T-helper 17 cell (primary cell): ENCODE measurements at places on chromosomes 5 and 9. TPM values are rescaled to one million over a fixed set of nuclear protein-coding genes. Genes with fewer than 3 reads are reported as not detected.

DNA sequence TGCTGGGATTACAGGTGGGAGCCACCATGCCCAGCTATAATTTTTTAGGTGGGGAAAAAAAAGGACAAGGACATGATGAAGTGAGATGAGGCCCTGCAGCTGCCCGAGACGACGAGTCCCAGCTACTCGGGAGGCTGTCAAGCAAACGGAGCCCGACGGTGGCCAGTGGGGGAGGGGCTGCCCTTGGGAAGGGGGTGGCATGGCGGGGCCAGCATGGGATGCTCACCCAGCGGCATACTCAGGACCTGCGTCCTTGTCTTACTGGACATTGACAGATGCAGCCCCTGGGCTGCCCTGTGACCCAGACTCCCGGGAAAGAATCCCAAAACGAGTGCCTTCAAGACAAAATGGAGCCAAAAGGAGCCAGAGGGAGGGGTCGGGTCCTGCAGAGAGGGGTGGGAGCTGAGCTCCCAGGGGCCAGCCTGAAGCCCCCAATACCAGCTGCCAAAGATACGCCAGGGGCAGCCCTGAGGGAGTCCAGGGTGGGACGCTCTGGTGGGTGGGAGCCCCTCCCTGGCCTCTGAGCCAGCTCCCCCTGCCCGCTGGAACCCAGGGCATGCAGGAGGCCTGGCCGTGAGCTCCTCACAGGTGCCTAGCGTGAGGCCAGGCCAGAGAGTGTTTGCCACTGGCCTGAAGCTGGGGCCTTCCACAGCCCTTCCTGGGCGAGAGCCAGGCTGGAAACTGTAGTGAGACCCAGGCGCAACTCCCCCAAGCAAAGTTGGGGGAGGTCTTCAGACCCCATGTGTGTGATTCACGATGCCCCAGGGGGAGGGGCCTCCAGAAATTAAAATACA lies 15.7 kb downstream of the CCDC187 start:
- H3K4me3 ChIP-seq: no peak overlapping the region
- peaks cover 4% of the 10 kb centered on the region for H3K4me1 ChIP-seq
- peaks cover 17% of the 10 kb centered on the region for H3K27me3 ChIP-seq
- H3K27ac ChIP-seq: no peak overlapping the region

GRCh38 chr9:125150349-125151245 lies 7.3 kb upstream of the SCAI start:
- H3K4me3 ChIP-seq: no peak overlapping the region
- no peaks in the 10 kb centered on the region for H3K27me3 ChIP-seq
- H3K4me1 ChIP-seq: peaks cover 4% of the 10 kb centered on the region
- no peak overlapping the region for H3K27ac ChIP-seq
- peaks cover 2% of the 10 kb centered on the region for H3K36me3 ChIP-seq

DNA sequence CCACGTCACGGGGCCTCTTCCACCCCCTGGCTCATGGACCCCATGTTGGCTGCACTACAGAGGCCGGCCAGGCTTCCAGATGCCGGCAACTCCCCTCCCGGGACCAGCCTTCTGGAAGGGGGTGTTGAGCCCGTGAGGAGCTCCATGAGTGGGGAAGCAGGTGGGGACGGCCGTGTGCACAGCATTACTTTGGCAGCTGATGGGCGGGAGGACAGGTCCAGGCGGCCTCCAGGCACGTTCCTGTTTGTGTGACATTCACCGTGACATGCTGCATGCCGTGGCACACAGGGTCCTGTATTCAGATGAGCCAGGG lies 29.1 kb upstream of the ABO start:
- no peak for DNase-seq
- H3K27me3 ChIP-seq: peaks cover 34% of the 10 kb centered on the region
- H3K27ac ChIP-seq: no peak overlapping the region
- H3K4me3 ChIP-seq: no peak overlapping the region
- no peaks in the 10 kb centered on the region for H3K4me1 ChIP-seq

DNA sequence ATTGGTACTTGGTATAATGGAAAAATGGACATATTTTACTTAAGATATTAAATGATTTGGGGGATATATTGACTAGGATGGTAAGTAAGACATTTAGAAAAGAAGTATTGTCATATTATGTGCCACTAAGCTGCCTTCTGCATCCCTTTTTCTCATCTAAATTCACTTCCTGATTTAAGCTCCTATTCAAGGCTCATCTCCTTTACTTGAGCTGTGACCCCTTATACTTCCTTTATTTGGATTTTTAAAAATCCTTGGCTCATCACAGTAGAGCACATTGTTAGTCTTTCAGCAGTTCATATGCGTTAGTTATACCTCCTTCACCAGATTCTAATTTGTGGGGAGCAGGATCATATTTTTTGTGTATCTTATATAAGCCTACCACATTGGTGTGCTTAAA lies 6.6 kb downstream of the COMMD10 start:
- H3K36me3 ChIP-seq: peaks cover 17% of the 10 kb centered on the region
- no peaks in the 10 kb centered on the region for H3K27me3 ChIP-seq
- H3K27ac ChIP-seq: no peak overlapping the region
- DNase-seq: no peak
- no peak overlapping the region for H3K4me3 ChIP-seq

GRCh38 chr9:89815061-89815902 lies 210.5 kb downstream of the GADD45G start:
- H3K27me3 ChIP-seq: peaks cover 11% of the 10 kb centered on the region
- peaks cover 1% of the 10 kb centered on the region for H3K36me3 ChIP-seq

DNA sequence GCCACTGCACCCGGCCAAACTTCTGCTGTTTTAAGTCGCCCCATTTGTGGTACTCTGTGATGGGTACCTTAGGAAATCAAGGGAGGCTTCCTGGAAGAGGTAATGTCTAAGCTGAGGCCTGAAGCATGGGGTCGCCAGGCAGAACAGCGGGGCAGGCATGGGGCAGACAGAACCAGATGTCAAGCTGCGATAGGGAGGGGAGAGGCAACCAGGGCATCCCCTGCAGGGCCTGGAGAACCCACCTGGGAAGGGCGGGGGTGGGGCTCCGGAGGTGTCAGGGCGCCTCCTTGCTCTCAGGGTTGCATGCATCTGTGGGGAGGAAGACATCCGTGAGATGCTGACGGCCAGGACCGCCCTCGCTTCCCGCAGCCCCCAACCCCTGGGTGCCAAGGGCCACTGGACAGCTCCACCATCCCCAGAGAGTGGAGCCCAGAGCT lies 2.8 kb downstream of the LCN15 start:
- no peak for DNase-seq
- H3K36me3 ChIP-seq: no peaks in the 10 kb centered on the region
- no peak overlapping the region for H3K27ac ChIP-seq
- peaks cover 5% of the 10 kb centered on the region for H3K4me1 ChIP-seq

DNA sequence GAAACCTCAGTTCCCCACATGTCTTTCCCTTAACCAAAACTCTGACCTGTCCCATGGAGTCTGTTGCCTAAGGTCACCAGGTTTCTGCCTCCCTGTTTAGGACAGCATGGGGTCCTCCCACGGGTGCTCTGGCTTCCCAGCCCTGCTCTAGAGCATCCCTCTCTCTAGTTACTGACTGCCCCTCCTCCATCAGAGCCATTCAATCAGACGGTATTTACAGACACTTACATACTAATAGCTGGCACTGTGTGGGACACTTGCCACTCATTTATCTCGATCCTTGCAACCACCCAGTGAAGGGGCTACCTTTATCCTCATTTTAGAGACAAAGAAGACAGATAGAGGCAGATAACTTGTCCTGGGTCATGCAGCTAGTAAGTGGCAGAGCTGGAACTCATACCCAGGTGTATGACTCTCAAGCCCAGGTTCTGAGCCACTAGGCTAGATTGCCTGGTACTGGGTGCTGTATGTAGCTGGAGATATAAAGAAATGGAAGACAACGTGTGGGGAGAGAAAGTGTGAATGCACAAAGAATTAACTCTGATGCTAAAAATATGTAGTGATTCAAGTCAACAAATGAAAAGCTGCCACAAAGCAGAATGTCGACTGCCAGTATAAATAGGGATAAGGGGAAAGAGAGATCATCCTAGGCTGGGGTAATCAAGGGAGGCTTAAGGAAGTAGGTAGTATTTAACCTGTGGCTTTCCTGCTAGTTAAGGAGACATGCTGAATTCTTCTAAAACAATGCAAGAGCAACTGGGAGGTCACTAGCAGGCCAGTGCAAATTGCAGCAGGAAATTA lies 52.5 kb upstream of the PDE8B start:
- peaks cover 17% of the 10 kb centered on the region for H3K4me1 ChIP-seq
- H3K36me3 ChIP-seq: no peaks in the 10 kb centered on the region
- DNase-seq: no peak
- H3K27me3 ChIP-seq: peaks cover 30% of the 10 kb centered on the region
- no peak overlapping the region for H3K4me3 ChIP-seq

DNA sequence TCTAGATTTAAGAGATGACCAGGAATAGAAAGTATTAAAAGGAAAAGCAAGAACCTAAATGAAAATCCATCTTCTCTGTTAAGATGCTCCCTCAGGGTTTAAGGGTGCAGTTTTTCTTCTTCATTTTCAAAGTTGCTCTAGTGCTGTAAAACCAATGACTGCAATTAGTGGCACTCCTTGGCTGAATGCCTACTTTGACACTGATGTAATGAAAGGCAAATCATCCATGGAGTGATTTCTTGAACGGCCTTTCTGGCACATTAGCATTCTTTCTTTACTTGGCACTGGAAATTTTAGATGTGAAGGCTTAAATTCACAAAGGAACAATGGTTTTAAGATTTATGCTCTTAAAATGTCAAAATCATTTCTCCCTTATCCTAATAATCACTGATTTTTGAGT lies 19.3 kb upstream of the ISCA1 start:
- no peaks in the 10 kb centered on the region for H3K27me3 ChIP-seq
- H3K36me3 ChIP-seq: peaks cover 19% of the 10 kb centered on the region
- H3K4me3 ChIP-seq: no peak overlapping the region
- no peak for DNase-seq
- peak overlapping the region; percentile 57 for H3K27ac ChIP-seq

DNA sequence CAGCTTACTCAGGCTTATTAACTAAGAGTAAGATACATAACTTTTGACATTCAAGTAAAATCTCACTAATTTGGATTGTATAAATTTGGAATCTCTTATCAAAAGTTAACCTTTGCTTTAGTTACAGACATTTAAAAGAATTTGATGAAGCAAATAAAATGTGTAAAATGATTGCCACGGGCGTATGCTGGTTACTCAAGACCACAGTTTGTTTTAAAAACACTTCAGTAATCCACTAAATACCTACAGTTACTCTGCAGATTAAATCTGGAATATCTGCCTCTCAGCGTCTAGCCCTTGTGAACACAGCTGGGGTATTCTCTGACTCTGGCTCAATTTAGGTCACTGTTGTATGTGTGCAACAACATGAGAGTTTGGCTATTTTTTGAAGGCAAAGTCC lies 143.8 kb downstream of the MCTP1 start:
- no peaks in the 10 kb centered on the region for H3K27me3 ChIP-seq
- H3K27ac ChIP-seq: no peak overlapping the region
- no peak for DNase-seq
- H3K4me1 ChIP-seq: no peaks in the 10 kb centered on the region
- H3K36me3 ChIP-seq: no peaks in the 10 kb centered on the region

GRCh38 chr9:19720377-19720776 lies 68.5 kb downstream of the SLC24A2 start:
- H3K4me1 ChIP-seq: no peaks in the 10 kb centered on the region
- no peaks in the 10 kb centered on the region for H3K36me3 ChIP-seq
- no peak for DNase-seq
- H3K27ac ChIP-seq: no peak overlapping the region

DNA sequence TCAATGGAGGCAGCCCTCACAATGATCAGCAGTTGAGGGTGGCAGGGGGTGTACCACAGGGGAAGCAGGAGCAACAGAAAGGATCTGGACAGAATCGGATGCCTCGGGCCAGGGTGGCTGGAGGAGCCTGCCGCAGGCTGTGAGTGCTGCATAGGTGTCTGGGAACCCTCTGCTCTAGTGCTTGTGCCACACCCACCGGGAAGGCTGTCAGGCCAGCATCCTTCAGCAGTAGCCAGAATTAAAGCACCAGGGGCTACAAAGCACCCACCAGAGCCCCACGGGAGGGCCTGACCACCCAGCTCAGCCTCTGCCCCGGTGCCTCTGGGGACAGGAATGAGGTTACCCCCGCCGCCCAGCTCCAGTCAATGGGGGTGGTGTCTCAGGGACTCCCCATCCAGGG lies 49.0 kb downstream of the ARHGEF37 start:
- no peak for DNase-seq
- H3K27me3 ChIP-seq: peaks cover 12% of the 10 kb centered on the region
- no peaks in the 10 kb centered on the region for H3K36me3 ChIP-seq
- no peak overlapping the region for H3K27ac ChIP-seq
- peaks cover 8% of the 10 kb centered on the region for H3K4me1 ChIP-seq
- H3K4me3 ChIP-seq: no peak overlapping the region

DNA sequence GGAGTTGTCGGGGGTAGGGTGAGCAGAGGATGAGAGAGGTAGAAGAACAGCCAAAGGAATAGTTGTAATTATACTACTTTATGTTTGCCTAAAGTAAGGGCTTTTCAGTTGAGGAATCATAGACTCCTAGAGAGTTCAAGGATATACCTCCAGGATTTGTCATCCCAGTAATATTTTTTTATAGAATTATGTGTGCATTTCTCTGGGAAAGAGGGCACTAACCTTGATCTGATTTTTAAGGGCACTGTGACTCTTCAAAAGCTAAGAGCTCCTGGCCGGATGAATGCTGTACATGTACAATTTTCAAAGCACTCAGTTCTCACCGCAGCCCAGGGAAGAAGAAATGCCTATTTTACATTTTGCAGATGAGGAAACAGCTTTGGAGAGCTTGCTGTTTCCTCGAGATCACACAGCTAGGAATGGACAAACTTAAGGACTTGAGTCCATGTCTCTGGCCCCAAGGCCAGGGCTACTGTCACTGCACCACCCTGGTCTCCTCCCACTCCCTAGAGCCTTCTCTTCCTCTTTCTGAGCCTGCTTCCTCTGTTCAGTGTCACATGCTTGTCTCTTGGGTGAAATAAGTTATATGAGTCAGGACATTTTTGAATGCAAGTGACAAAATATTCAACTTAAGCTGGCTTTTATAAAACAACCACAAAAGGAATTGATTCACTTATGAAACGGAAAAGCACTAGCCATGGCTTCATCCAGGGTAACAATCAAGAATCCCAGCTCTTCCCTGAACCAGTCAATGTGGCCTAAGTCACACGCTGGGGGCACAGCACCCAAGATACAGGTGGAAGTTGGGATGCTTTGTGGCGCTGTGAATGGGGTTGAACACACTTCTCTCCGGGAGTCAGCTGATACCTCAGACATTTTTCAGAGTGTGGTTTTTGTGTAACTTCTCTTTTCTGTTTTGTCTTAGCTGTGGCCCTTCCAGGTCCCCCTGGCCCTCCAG lies 45.7 kb upstream of the TGFBR1 start:
- H3K27ac ChIP-seq: peak overlapping the region; percentile 85
- H3K4me3 ChIP-seq: peak overlapping the region; percentile 59
- no peaks in the 10 kb centered on the region for H3K36me3 ChIP-seq
- DNase-seq: no peak

The TMOD1 gene
- 0.86 TPM for total RNA-seq

The GRXCR2 gene
- total RNA-seq: not detected

The NUTM2G gene
- not detected for total RNA-seq

The DMXL1 gene
- total RNA-seq: 38.3 TPM

The SLC6A19 gene
- not detected for total RNA-seq

The PCDHGC4 gene
- not detected for total RNA-seq

The PCDHGC3 gene
- not detected for total RNA-seq

The TAF11L5 gene
- not detected for total RNA-seq

The C9 gene
- not detected for total RNA-seq

The WASHC1 gene
- total RNA-seq: 18.8 TPM

The ALDH1A1 gene
- 0.16 TPM for total RNA-seq

The SOHLH1 gene
- total RNA-seq: not detected
